Activated CD4-positive, alpha-beta memory T cell treated with anti-CD3 and anti-CD28 coated beads for 36 hours (primary cell): ENCODE measurements at places on chromosomes 1 and 21.

- DNase-seq, result peak; percentile 54
Observed at GRCh38 chr1:85048296-85049064, at the start of gene MCOLN3. Gene MCOLN3 (minus strand): TSS chr1:85048500. CDS start chr1:85045360, 3,140 bp downstream.

- no peak for DNase-seq
Observed at GRCh38 chr21:29175408-29176134, 45.1 kb downstream of the MAP3K7CL start.

DNA sequence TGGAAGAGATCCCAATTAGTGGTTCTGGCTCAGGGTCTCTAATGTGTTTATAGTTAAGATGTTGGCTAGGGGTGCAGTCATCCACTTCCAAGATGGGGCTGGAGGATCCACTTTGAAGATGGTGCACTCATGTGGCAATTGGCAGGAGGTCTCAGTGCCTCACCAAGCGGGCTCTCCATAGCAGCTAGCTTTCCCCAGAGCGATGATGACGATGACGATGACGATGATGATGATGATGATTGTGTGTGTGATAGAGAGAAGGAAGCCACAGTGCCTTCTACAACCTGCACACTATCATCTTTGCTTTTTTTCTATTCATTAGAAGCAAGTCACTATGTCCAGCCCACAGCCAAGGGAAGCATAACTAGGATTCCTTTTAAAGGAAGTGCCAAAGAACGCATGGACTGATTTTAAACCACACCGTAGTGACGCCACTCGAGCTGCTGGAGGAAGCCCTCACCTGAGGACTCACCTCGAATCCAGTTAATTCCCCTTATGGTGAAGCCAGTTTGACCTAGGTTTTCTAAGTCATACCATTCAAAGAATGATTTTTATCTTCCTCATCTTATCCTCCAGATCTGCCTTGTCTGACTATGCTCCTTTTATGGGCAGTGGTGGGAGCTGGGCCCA, 49.4 kb downstream of the SRRM1 start:
- DNase-seq, result no peak

- DNase-seq, result peak; percentile 56
Observed at GRCh38 chr1:158793604-158794003, 12.6 kb upstream of the OR6N2 start.

DNA sequence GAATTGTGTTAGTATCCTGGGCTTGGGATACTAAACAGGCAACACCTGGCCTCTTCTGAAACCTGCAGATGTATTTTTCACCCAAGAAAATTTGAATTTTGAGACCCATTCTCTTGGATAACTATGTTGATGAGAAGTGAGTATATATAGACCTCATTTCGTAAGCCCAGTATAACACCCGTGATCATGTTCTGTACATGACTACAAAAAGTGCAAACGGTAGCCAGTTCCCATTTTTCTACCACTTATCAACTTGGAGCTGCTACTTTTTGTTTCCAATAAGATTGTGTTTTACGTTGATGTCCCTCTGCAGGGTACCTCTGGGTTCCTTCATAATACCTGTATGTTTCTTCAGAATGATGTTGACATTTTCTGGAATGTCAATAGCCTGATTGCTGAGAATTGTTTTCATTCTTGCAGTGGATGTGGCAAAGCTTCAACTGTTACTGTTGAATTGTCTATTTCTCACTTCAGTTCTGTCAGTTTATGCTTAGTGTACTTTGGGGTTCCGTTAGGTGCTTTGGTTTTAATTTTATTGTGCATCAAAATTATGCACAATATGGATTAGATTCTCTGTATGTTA, 48.1 kb downstream of the ZFYVE9 start:
- DNase-seq, result no peak

- DNase-seq, result no peak
Observed at GRCh38 chr21:16044676-16045075, 314.9 kb downstream of the USP25 start.

- no peak for DNase-seq
Observed at GRCh38 chr1:10473145-10473765, 926 bp upstream of the DFFA start.

DNA sequence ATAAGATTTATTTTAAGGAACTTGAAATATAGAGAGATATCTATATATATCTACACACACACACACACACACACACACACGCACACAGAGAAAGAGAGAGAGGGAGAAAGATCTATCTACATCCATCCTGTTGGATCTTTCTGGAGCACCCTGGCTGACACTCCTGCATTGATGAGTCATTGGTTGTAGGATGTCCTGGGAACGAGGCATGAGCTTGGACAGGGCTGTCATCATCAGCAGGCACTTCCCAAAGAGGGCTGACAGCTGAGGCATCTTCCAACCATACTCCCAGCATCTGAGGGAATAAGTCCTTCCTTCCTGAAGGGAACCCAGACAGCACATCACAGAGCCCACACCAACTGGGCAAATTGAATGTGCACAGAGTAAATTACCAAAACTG, 99.1 kb upstream of the ERG start:
- DNase-seq, result no peak

DNA sequence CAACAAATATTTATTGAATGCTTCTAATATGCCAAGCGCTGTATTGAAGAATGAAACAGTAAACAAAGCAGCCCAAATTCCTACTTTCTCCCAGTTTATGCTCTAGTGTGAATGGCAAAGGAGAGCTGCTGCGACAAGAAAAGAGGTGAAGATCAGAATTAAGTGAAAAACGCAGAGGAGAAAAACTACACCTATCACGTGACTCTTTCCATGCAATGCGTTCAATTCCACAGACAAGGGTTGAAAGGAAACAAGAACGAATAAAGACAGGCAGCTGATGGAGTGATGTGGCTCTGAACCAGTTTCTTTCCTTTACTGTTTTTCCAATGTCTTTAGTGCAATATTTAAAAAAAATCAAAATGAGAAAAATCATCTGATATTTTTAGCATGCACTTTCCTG, 23.6 kb downstream of the MT1HL1 start:
- no peak for DNase-seq

- DNase-seq, result no peak
Observed at GRCh38 chr1:19199329-19199968, 10.6 kb downstream of the UBR4 start.

DNA sequence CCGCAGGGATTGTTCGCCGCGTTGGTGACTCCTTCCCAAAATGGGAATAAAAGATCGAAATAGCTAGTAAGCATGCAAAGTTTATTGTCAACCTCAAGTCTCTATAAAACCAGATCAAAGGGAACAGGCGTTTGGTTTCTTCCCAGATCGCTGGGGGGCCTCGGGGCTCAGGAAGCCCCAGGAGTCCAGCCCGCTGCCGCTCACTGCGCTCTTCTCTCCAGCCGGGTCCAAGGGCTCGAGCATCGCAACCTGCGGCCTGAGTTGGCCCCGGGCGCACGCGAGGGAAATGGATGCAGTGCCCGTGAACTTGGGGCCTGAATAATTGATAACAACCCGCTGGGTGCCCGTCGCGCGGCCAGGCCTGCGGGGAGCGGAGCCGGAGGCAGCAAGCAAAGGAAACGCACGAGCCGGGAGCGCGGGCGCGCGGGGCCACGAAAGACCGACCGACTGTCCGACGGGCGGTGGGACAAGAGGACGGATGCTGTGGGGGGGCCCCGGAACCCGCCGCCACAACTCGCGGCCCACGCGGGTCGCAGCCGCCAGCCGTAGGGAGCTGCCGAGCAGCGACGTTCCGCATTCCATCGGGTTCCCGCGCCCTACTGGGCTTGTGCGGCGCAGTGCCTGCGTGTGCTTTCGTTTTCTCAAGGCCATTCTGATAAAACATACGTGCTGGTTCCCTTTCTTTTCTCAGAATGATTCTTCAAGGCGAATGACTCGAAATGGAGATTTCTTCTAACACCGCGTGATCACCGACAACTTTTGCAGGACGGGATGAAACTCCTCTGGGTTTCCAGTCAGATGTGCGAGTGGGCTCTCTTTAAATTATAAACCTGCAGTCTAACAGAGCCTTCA, 14.0 kb upstream of the ALX3 start:
- DNase-seq, result peak; percentile 62

- no peak for DNase-seq
Observed at GRCh38 chr1:29985606-29985945, 737.8 kb downstream of the MATN1 start.

DNA sequence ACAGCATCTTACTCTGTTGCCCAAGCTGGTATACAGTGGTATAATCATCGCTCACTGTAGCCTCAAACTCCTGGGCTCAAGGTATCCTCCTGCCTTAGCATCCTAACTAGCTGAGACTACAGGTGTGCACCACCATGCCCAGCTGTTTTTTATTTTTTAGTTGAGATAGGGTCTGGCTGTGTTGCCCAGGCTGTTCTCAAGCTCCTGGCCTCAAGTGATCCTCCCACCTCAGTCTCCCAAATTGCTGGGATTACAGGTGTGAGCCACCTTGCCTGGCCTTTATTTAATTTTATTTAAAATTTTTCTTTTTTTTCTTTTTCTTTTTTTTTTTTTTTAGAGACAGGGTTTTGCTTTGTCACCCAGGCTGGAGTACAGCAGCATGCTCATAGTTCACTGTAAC, 9.2 kb downstream of the MAP7D1 start:
- DNase-seq, result no peak

DNA sequence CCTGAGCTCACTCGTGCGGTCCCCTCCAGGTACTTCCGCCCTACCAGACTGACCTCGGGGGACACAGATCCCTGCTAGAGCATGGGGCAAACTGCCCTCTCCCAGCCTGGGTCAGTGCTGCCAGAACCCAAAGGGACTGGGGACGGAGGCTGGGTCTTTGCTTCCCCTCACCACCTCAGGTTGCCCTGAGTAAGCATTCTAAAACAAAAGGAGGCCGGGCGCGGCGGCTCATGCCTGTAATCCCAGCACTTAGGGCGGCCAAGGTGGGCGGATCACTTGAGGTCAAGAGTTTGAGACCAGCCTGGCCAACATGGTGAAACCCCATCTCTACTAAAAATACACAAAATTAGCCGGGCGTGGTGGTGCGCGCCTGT, 108.4 kb downstream of the SPSB1 start:
- no peak for DNase-seq

DNA sequence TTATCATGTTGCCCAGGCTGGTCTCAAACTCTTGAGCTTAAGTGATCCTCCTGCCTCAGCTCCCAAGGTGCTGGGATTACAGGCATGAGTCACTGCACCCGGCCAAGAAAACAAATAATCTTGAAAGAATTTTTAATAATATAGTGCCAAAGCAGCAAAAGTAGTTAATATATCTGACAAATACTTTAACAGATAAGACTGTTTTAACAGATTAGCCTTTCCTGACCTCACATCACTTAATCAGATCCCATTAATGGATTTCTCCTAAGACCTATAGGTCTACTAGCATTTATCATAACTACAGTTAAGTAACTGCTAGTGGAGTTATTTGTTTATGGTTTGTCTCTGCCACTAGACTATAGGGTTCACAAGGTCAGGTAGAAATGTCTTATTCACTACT, 61.1 kb upstream of the HP1BP3 start:
- no peak for DNase-seq

DNA sequence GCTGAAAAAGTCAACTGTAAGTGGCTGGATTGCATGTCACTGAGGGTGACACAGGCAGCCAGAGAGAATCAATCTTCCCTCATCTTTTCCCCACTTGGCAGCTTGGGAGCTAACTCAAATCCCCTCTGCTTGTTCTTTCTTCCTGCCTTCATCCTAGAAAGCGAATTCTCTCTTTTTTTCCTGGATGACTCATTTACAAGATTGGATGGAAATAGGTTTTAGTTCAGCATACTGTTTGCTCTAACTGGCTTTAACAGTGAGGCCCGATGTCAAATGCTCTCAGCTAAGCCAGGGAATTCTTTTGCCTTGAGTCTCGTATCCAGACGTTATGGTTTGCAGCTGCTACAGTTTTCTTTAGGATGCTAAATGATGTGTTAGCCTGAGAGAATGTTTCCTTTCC, 72.7 kb downstream of the HUNK start:
- DNase-seq, result no peak
